Sciatic nerve (tissue), 2 donors: ENCODE measurements at places on chromosomes 6 and 20.

DNA sequence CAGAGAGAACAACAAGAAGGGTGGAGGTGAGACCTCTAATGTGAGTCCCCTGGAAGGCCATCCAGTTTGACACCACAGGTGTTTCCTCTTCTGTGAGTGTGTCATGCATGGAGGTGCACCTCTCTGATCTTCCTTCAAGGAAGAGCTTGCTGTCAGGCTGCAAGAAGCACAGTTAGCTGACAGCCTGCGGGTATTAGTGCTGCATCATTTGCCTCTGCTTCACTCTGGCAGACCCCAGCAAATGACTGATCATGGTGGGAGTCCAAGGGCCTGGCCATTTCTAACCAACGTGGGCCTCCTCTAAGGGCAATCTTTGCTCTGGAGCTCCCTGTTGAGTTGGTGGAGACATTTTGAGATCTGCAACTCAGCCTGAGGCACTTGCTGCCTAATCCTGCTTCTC lies 206.3 kb downstream of the EPHA7 start:
- no peak for DNase-seq

GRCh38 chr6:53310771-53311585 lies 37.8 kb downstream of the ELOVL5 start:
- no peak for DNase-seq

DNA sequence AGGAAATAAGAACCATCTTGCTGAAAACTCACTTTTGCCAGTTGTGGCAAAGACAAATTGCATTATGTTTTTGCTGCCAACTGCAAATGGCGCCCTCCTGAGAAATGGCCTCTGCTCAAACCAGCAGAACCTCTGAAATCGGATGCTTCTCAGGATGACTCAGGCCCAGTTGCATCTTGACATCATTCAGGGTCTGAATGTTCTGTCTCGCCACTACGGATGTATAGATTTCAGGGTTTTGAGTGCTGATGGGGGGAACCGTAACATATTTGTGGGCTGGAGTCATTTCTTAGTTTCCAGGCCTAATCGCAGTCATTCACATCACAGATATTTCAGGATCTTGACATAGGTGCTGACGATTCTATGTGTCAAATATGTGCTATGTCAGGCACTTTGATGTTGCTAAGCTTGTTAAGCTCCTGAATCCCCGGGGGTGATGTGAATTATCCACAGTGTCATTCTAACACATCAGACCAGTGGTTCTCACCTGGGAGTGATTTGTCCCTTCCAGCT lies 207.1 kb downstream of the NFATC2 start:
- no peak for DNase-seq

- no peak for DNase-seq
These were observed 201.7 kb downstream of the CLIC5 start for GRCh38 chr6:45813943-45814342.

GRCh38 chr6:138643210-138643609 lies 130.4 kb upstream of the CCDC28A start:
- no peak for DNase-seq

DNA sequence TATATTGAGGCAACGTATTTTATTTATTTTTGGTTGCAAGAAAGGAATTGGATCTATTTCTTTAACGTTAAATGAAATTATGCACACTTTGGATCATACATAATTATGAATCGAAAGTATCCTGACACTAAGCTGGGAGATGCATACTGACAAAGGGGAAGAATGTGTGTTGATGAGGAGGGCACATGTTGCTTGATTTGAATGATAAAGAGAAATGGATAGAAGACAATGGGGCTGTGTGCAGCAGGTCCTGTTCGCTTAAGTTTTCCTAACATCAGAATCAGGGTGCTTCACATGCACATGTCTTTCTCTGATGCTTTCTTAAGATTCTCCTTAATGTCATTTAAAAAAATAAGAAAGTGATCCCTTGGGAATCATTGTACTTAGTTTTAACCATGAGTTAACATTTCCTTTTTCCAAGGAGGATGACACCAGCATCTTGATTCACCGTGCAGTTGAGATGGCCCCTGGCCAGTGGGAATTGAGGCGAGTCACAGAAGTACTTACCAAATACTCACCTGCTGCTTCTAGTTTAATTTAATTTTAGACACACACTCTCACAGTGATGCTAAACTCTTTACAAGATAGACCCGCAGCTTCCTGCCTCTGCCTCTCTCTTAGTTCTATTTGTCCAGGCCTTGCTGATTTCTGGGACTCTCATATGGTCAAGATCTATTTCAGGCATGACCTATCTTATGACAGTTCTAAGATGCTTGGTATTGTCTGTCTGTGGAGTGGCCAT lies 116.5 kb downstream of the CLIC5 start:
- no peak for DNase-seq
